ENCODE measurements at places on chromosomes 12 and 14.

DNA sequence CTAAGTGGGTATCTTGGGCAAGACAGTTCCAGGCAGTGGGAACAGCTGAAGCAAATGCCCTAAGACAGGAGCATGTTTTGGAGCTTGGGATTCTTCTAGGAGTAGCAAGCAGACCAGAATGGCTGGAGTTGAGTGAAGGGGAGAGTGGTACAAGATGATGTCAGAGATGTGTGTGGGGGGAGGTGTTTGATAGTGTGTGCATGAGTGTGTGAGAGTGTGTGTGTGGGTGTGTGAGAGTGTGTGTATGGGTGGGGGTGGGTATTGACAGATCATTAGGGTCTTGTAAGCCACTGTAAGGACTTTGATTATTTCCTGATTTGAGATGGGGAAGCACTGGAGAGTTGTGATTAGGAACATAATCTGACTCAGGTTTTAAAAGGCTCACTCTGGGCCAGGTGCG, 78.4 kb downstream of the TTC8 start:
- DNase-seq: no peak

- no peak for DNase-seq
These were observed 13.5 kb downstream of the BMP4 start for GRCh38 chr14:53942970-53943750.

GRCh38 chr14:60420050-60420449, 65.8 kb downstream of the C14orf39 start:
- DNase-seq: no peak

GRCh38 chr12:7899755-7900154, 27.0 kb upstream of the SLC2A14 start:
- DNase-seq: no peak

DNA sequence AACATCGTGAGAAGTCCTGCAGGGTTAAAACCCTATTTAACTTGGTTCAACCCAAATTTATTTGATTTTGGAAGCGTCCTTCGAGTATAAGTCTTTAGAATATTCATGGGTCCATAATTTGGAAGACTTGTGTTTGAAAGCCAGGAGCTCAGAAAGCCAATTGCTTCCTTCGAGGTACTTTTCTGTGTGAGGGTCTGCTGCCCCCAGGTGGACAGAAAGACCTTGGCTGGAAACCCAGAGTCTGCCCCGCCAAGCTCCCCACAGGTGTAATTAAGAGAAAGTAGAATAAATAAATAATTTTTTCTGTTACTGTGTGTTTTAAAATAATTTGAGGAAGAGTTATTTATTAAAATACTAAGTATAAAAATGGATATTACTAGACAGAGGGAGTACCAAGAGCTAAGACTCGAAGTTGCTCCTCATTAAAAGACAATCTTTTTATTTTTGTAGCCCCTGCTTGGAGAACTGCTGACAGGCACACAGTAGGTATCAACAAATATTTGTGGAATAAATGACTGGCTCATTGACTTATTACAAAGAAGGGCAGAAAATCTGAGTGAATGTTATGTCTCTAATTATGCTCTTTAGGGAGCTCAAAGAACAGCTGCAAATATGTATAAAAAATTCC, 105.8 kb downstream of the PAH start:
- DNase-seq: peak; percentile 30

- DNase-seq: no peak
These were observed 81.1 kb downstream of the EML1 start for GRCh38 chr14:99874306-99874705.

- no peak for DNase-seq
These were observed 55.9 kb downstream of the TMCC3 start for GRCh38 chr12:94594443-94594825.

- DNase-seq: no peak
These were observed 37.1 kb upstream of the PLXNC1 start for GRCh38 chr12:94111302-94111701.

- no peak for DNase-seq
These were observed 1100.7 kb downstream of the TRHDE start for GRCh38 chr12:73372856-73373255.

DNA sequence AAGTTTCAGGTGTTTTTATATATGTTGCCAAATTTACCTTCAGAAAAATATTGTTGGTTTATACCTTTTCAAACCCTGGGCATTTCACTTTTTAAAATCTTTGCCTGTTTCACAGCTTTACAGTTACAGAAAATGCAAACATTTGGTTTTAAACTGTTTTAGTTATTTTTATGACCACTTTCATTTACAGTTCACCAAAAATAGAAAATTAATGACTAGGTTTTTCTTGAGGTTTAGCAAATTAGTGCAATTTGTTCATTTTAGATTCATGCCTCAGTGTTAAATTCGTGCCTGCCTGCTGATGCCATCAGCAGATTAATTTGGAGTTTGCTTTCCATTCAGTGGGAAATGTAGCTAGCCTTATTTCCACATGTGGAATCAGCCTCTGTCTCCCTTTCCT, 45.5 kb downstream of the RIC8B start:
- DNase-seq: no peak

GRCh38 chr12:126998747-126999285, 1268.2 kb upstream of the TMEM132C start:
- no peak for DNase-seq

- DNase-seq: peak; percentile 17
These were observed 34.8 kb upstream of the RCOR1 start for GRCh38 chr14:102557434-102558226.

DNA sequence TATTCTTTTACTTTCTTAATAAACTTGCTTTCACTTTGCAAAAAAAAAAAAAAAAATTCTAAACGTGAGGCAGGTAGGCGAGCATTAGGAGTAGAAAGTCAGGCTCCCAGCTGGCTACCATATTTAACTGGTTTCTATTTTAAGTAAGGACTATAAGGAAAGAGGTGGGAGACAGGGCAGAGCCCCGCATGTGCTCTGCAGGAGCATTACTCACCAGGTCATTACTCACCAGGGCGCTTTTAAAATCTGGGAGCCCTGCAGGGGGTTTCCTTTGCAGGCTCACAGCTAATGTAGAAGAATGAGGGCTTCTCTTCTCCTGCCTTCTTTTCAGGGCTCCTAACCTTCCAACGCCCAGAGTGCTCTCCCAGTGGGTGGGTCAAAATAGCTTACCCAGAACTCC, 14.0 kb upstream of the DPF3 start:
- DNase-seq: no peak

- no peak for DNase-seq
These were observed 45.7 kb downstream of the SPPL3 start for GRCh38 chr12:120858306-120859088.

DNA sequence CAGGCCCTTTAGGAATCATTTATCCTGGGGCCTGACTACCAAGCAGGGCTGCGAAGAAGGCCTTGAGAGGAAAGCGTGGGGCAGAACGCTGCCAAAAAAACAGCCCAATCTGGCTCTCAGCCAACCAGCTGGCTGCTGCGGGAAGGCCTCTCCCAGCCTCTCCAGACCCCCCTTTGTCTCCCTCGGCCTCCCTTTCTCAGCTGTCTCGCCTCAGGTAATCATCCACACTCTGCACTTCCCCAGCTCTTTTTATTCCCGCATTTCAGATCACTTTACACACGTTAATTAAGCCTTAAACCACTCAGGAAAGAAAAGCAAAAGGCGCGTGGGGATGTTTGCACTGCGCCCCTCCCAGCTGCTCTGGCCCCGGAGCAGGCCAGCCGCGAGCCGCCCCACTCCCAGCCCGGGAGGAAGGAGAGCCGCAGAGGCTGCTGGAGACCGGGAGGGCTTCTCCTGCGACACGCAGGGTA, 208.2 kb upstream of the FOXN3 start:
- DNase-seq: no peak

DNA sequence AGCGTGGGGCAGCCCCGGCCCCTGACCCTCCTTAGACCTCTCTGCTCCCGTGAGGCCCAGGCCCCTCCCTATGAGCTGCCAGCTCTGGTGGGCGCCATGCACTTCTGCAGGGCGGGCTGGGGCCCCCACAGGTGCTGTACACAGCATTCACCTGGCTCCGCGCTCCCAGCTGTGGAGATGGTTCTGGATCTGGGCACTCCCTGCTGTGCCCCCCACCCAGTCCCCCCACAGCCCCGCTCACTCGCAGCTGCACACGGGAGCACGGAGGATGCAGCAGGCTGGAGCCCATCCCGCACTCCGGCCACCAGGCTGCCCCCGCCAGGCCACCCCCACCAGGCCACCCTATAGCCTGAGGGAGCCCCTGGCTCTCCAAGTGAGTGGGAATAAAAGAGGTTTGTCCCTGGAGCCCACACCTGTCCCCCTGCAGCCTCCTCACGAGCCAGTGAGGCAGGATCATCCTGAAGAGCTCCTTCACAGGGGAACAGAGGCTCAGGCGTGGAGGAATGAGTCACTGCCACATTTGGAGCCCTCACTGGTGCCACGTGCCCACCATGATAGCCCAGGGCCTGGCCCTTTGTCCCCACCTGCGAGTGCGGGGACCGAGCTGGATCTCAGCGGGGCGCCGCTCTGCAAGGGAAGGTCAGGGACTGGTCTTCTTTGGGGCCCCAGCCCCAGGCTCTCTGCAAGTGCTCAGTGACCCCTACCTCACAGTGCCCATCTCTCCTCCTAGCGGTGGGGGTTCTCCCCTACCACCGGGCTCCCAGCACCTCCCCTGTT, 1.9 kb downstream of the ADSS1 start:
- no peak for DNase-seq

DNA sequence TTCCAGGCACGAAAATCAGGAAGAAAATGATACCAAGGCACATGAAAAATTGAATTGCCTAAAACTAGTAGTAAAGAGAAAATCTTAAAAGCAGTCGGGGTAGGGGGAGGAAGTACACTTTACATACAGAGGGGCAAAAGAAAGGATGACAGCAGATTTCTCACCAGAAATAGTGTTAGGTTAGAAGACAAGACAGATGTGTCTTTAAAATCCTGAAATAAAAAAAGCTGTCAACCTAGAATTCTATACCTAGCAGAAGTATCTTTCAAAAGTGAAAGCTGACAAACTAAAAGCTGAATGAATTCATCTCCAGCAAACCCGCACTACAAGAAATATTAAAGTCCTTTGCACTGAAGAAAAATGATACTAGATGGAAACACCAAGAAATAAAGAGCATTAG, 280.4 kb downstream of the FOXN3 start:
- DNase-seq: no peak

DNA sequence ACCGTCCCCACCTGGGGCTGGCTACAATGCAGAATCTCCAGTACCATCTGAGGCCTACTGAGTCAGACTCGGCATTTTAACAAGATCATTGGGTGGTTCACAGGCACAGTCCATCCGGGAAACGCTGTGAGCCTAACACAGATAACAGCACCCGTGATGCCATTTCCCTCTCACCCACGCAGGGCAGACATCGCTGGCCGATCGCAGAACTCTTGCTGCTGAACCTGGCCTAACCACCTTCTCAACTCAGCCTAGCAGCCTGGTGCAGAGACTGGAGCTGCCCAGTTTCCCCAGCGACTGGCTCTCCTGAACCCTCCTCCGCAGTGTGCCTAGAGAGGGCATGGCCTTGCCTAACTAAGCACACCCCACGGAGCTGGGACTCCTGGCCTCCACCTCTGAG, 83.3 kb downstream of the NCOR2 start:
- DNase-seq: no peak

- DNase-seq: no peak
These were observed 40.0 kb upstream of the PNMA1 start for GRCh38 chr14:73753887-73754795.

DNA sequence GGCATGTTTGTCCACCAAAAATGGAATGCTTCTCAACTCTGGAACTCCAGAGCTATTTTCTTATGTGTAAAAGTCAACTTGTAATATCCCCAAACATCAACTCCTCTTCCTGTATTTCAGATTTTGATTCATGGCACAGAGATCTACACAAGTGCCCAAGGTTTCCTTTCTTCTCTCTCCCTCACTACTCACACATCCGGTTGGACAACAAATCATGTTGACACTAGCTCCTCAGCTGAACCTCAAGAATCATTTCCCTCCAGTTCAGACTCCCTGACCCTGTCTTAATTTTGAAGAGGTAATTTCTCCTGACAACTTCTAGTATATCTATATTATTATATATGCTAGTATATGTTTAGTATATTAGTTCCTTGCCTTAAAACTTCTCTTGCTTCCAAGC, 485.4 kb upstream of the CCDC196 start:
- DNase-seq: no peak

DNA sequence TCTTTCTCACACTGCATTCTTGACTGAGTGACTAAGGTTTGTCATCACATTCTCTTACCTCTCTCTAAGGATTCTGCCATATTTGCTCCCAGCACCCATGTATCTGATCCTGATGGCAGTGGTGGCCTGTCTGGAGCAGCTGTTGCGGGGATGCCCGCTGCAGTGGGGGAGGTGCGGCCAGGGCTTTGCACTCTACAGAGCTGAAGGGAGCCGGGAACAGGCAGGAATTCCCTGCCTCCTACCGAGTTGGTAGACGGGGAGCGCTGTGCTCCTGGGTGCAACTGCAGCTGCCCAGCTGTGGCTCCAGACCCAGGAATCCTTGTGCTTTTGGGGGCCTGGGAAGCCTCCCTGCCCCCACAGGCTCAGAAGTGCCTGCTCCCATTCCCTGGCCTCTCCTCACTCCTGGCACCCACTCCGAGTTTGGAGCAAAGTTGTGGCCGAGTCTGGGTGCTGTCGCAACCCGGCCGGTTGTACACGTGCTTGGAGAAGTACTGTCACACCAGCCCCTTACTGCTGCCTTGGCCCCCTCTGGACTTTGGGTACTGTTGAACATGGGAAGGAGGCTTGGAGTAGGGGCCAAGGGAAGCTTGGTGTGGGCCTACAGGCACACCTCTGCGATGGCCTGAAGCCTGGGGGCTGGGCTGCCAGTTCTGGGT, 106.9 kb upstream of the OR4E1 start:
- DNase-seq: no peak

- DNase-seq: no peak
These were observed 22.6 kb upstream of the BMP4 start for GRCh38 chr14:53979113-53979681.

GRCh38 chr14:89973234-89973823, 17.6 kb downstream of the TDP1 start:
- no peak for DNase-seq

DNA sequence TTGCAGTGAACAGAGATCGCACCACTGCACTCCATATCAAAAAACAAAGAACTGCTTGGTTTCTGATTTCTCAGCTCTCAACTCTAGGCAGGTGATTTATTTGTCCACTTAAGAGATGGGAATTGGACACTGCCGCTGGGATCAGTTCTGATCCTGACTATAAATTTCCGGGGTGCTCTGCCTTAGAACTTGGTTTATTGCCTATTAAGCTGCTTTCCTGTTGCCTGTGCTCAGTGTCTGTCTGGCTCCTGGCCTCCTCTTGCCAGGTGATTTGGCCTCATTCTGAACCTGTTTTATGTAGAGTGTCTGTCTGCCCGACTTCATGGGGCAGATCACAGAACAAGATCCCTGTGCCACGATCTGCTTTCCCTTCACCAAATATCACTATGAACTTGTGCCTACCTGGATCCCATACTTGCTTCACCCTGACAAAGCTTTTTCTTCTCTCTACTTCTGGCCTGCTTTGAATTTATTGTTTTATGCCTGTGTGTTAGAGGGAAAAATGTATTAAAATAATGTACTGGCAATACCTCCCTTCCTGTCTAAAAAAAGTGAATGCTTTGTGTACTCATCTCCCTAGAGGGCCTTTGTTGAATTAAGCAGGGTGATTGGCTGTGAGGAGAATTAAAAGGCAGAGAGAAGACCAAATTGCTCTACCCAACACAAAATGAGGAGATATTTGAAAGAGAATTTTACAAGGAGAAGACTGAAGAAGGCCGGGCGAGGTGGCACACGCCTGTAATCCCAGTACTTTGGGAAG, 27.6 kb downstream of the CDKN1B start:
- DNase-seq: no peak

GRCh38 chr12:103100257-103100831, 142.9 kb downstream of the ASCL1 start:
- DNase-seq: no peak

All from 8988T (cell line).